ENCODE measurements at places on chromosomes 11 and 22.

GRCh38 chr22:24507716-24508115 is 12.6 kb downstream of the UPB1 start:
- DNase-seq, result no peak

DNA sequence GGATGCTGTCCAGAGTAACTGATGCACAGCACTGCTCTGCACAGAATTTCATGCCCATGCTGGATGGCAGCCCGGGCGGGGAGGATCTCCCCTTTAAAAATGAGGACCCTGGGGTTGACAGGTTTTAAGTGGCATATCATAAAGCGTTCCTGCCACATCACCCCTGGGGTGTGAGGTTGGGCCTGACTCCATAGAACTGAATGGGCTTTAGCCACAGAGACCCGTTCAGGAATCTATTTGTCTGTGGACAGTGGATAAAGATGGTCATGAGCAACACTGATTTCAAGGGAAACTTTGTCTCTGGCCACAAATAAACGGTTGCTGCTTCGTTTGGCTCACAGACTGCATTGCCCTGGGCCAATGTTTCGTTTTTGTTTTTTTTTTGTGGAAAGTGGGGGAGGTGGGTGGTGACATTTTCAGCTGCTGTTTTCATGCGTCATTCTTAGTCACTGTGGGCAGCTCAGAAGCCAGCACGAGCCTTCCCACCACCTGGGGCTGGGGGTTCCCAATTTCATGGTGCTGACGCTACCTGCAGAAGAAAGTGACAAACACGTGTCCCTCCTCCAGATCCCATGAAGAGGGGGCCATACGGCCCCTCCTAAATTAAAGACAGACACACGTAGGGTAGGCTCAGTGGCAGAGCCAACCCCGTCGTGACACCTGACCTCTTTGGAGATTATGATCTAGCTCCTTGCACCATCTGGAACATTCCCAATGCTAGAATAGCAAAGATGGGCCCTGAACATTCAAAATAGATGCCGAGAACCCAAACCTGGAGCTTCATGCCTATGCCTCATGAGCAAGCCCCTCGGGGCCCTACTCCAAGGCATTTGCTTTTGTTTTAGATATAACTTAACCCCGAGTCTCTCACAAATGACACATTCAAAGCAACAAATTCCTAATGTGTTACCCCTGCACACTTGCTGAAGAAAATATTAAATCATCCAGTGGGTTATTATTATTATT is 54.8 kb upstream of the PHF21B start:
- DNase-seq, result no peak

DNA sequence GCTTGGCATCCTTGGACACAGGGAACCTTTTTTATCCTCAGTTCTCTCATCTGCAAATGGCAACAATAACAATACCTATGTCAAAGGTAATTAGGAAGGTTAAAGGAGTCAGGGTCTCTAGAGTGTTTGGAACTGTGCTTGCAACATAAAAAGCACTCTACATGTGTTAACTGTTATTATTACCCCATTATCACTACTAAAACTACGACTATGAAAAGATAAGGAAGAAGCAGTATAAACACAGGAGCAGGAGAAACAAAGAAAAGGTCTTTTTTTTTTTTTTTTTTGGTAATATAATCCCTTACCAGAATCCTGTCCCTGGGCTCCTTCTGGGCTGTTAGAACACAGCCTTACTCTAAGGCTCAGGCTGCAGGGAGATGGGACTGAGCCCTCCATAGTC is 348.2 kb downstream of the CADM1 start:
- DNase-seq, result no peak

GRCh38 chr11:62033191-62034035 is 66.0 kb upstream of the FTH1 start:
- no peak for DNase-seq

DNA sequence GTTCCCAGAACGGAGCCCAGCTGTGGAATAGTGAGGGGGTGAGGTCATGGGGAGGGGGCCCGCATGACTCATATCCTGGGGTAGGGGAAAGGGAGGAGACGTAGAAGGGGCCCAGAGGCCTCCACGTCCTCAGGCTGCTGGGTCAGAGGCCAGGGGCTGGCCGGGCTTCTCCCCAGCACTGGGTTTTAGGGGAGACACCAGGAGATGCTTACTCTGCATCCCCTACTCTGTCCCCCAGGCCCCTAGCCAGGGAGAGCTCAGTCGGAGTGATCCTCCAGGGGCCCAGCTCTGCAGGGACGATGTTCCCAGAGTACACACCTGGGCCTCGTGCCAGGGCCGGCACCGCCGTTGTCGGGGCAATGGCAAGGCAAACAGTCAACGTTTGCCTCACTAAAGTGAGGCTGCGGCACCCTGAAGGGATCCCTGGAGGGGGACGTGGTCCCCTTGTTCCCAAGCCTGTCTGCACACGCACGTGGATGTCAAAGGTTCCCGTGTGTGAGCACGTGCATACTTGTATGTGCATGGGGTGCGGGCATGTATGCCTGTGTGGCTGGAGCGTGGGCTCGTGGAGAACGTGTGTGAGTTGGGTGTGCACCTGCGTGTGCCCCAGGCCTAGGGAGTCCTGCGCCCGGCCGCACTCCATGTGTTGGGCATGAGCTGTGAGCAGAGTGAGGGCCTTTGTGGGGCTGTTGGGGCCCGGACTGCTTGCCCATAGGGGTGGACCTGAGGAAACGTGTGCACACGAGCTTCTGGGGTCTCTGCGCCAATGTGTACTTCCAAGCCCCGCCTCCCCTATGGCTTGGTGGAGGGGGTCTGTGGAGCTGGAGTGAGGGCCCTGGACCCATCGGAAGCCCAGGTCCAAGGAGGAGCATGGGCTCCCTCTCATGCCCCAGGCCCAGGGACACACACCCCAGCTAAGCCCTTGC is 14.2 kb downstream of the PRR33 start:
- no peak for DNase-seq

DNA sequence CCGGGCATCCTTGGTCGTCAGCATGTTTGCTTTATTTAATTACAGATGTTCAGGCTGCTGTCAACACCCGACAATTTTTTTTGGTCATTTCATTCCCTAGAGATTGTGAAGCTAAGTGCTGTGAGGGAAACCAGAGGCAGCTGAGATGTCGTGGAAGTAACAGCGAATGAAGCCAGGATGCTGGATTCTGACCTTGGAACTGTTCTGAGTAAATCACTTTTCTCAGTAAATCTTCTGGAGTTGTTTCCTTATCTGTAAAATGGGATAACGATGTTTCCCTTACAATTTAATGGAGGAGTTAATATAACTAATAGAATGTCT is 390 bp upstream of the CKAP5 start:
- no peak for DNase-seq

- DNase-seq, result no peak
Observed at GRCh38 chr11:18936002-18936673, 3.1 kb downstream of the MRGPRX1 start.

GRCh38 chr11:44916331-44916730 is 34.4 kb downstream of the TP53I11 start:
- DNase-seq, result no peak

DNA sequence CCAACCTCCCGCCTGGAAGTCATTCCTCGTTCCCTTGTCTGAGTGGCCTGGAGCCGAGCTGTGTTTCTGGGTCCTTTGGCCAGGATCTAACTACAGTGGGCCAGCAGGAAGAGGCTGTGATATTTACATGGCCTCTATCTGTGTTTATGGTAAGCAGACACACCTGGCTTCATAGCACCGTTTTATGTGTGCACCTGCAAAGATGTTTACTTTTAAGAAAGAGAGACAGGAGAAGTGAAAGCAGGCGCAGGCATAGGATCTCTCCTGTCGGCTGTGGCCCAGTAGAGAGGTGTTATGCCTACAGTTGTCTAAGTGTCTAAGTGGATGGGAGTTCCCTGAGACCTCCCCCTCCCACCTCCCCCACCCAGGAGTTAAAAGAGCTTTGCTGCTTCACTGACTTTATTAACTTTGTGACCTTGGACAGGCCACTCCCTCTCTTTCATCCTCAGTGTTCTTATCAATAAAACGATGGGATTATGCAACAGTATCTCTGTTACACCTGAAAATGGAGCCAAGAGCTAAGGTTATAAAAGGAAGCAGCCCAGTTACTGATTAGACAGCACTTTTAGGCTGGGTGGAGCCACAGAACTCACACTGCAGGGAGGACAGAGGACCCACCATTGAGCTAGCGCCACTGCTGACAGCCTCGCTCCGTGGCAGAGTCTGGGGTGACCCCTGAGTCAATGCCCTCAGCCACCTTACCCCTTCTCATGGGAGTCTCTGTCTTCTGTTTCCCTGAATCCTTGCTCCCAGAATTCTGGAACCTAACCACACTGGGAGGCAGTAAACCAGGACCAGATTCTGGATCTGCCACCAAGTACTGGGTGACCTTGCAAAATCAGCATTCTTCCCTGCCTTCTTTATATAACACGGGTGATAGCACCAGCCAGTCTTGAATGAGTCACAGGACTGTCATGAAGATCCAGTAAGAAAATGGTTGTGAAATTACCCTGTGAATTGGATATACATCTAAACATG is 22.0 kb downstream of the ST14 start:
- DNase-seq, result no peak

DNA sequence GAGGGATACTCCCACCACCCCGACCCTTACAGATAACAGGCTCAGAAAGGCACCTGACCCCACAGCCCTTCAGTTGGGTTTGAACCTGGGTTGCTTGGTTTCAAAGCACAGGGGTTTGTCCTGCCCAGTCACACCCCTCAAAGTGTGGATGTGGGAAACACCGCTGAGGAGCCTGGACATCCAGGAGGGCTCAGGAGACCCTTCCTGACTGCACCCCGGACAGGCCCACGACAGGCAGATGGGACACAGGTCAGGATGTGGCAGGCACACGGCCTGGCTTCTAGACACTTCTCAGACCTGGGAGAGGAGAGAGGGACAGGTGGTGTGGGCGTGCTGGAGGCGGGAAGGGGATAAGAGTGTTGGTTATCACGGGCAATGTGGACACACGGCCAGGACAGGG is 932.3 kb downstream of the BRD1 start:
- DNase-seq, result no peak

GRCh38 chr22:44623771-44624510 is 78.1 kb upstream of the PRR5 start:
- DNase-seq, result peak; percentile 27

DNA sequence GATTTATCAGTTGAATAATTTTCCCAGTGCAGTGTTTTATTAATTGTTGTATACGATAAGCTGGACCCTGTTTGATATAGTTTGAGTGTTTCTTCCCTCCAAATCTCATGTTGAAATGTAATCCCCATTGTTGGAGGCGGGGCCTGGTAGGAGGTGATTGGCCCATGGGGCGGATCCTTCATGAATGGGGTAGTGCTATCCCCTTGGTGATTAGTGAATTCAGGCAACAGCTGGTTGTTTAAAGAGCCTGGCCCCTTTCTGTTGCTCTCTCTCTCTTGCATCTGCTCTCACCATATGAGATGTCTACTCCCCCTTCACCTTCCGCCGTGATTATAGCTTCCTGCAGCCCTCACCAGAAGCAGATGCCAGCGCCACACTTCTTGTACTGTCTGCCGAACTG is 1.5 kb downstream of the OR5A1 start:
- DNase-seq, result no peak

DNA sequence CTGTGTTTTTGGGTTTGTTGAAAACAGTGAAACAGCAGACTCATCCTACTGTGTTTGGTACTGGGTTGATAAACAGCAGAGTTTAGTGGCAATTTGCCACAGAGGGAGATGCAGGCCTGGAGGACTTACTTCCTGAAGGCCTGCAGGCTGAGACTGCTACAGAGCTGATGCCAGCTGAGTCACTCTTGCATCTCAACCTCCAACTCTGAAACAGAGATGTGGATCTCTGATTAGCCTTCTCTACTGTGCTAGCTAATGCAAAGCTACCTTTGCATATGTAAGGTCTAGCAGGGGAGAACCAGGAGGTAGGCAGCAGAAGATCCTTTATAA is 14.3 kb downstream of the ATP5MG start:
- DNase-seq, result peak; percentile 52

- no peak for DNase-seq
Observed at GRCh38 chr22:43308060-43308830, 34.9 kb downstream of the SCUBE1 start.

GRCh38 chr11:134639586-134640330 is 227.7 kb upstream of the B3GAT1 start:
- no peak for DNase-seq

GRCh38 chr22:36828815-36829214 is 12.0 kb upstream of the PVALB start:
- no peak for DNase-seq
